ENCODE measurements at places on chromosomes 11 and 22.

DNA sequence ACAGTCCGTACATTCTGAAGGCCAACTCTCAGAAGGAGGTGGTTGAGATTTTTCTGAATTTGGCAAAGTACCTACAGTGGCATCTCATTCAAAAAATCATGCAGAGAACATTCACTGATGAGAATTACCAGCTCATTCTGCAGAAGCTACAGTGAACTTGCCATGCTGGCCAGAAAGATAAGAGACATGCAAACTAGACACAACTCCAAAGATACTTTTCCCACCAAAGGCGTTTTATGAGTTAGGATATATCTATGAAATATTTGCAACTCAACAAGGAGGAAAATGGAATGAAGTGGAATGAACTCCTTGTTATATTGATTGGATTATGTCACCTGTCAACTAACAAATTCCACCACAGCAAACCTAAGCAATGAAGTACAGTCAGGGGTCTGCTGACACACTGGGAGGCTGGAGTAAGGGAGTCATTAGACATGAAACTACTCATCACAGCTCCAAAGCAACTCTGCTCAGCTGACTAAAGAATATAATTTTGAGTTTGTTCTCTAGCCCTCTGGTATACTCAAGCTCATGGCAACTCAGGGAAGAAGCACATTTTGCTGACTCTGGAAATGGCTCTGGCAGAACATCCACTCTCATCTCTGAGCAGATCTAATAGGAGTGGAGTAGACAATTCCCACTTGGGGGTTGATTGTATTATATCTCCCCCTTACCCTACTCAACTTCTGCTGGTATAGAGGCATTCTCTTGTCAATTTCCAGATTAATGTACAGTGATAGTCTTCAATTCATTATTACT, 22.9 kb downstream of the MAML2 start:
- no peak for DNase-seq

GRCh38 chr22:25669253-25670069, 72.5 kb upstream of the MYO18B start:
- no peak for DNase-seq

- DNase-seq = no peak
Observed at GRCh38 chr22:28465841-28466240, 213.8 kb downstream of the TTC28 start.

- no peak for DNase-seq
Observed at GRCh38 chr22:23820748-23821211, 18.0 kb downstream of the DERL3 start.

DNA sequence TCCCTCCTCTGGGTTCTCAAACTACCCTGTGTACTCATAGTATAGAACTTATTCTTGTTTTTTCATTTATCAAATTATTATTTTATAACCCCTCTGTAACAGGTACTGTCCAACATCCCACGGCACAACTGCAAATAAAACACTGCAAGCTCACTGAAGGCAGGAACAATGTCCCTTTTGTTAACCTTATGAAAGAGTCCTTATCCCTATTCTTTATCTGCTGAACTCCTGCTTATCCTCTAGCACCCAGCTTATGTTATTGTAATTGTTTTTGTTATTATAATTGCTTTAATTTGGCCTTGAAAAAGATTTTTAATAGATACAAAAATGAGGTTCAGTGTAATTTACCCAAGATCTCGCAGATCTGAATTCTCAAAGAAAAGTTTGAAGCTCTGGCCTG, 130.4 kb downstream of the MSANTD4 start:
- no peak for DNase-seq

- no peak for DNase-seq
Observed at GRCh38 chr11:101083335-101083734, 46.3 kb downstream of the PGR start.

- DNase-seq = no peak
Observed at GRCh38 chr11:102225689-102226568, 91.4 kb upstream of the BIRC3 start.

DNA sequence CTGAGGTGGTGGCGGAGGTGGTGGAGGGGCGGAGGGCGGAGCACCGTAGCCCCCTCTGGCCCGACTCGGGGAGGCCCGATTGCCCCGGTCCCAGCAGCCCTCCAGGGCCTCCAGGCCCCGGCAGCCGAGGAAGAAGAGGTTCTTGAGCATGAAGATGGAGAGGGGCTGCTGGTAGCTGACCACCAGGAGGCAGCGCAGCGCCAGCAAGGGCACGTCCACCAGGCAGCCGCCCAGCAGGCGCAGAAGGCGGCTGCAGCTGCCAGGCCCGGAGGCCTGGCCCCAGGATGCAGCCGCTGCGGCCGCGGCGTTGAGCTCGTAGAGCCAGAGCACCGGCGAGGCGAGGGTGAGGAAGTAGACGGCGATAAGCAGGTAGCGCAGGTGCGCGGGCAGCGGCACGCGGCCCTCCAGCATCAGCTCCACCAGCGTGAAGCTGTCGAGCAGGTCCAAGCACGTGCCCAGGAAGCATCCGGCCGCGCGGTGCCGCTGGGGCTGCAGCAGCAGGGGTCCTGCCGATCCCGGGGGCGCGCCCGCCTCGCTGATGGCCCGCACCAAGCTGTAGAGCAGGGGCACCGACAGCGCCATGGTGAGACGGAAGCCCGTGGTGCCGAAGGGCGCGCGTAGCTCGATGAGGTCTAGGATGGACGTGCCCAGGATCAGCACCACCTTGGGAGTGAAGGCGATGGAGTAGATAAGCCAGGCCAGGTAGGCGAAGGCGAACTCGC, 1.5 kb downstream of the TMEM121B start:
- no peak for DNase-seq

- DNase-seq = no peak
Observed at GRCh38 chr11:21412652-21413383, 743.4 kb downstream of the NELL1 start.

DNA sequence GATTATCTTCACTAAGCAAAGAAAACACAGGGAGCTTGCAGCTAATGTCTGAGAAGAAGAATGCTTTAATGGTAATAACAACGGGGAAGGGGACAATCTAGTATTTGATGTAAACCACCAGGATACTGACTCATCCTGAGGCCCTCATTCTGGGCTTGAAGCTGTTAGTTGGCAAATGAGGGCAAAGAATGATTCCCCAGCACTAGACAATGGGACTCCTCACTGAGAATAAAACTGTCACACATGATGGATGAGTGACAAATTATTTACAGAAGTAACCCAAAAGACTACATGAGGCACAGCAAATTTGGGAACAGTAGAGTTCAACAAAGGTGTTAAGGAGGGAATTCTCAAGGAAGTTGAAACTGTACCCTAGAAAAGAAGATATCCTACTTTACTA, 76.3 kb downstream of the FAM168A start:
- no peak for DNase-seq

- no peak for DNase-seq
Observed at GRCh38 chr22:32341122-32341740, 16.4 kb upstream of the RFPL3 start.

- DNase-seq = no peak
Observed at GRCh38 chr11:62373464-62374119, 36.3 kb downstream of the ASRGL1 start.

GRCh38 chr11:842370-843002, at the start of the genes POLR2L and TSPAN4:
Gene POLR2L, minus strand, starts transcription at chr11:842529. Its CDS starts 21 bp downstream, at chr11:842508.
Gene TSPAN4, plus strand, starts transcription at chr11:842852. Its CDS starts 7,453 bp downstream, at chr11:850305.
- peak; percentile 88 for DNase-seq

GRCh38 chr11:12770966-12771597, 96.9 kb downstream of the TEAD1 start:
- no peak for DNase-seq

GRCh38 chr22:20787746-20788626, 14.1 kb downstream of the SERPIND1 start:
- DNase-seq = no peak

DNA sequence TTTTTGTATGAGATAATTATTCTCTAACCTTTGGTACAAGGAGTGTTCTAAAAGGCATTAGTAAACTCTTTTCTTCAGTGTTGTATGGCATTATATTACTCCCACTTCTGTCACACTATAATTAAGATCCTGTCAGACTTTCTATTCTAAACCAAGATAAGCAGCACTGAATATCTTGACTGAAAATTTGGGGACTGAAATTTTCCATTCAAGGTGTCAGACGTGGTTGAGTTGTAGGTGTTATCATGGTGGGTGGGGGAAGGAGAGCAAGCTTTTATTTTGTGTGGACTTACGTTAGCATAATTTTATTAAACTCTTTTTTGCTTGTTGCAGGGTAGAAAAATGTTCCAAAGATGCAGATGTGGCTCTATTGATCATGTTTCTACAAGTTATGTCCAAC, 22.9 kb downstream of the MUC15 start:
- DNase-seq = no peak

DNA sequence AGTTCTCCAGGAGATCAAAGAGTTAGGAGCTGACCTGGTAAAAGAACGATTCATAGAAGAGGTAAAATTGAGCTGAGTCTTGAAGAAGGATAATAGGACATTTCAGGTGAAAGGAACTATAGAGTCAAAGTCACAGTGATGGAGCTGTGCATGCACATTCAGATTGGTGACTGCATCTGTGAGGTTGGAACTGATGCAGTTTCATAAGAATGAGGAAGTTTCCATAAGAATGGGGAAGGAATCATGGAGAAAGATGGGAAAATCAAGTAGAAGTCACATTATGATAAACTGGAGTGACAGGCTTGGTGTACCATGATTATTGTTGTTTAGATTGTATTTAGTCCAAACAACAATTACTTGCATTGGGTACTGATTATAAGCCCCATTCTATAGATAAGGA, 232.2 kb downstream of the FAM76B start:
- no peak for DNase-seq

DNA sequence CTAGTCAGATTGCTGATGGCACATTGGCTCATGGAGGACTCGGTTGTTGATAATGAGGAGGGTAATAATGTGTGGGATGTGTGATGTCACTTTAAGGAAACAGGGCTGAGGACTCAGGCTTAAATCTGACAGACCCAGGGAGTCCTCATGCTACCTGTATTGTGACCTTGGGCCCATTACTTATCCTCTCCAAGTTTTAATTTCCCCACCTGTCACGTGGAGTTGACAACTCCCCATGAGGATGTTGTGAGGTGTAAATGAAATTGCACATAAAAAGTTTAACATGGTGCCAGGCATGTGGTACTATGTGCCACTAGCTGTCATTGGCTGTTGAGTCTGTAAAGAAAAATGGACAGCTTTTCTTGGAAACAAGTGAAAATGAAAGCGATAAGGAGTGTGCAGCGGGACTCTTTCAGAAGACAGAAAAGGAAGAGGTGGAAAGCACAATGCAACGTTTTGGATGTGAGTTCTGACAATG, 15.3 kb downstream of the IL10RA start:
- no peak for DNase-seq

- DNase-seq = no peak
Observed at GRCh38 chr22:31567702-31568101, 71.4 kb downstream of the SFI1 start.

DNA sequence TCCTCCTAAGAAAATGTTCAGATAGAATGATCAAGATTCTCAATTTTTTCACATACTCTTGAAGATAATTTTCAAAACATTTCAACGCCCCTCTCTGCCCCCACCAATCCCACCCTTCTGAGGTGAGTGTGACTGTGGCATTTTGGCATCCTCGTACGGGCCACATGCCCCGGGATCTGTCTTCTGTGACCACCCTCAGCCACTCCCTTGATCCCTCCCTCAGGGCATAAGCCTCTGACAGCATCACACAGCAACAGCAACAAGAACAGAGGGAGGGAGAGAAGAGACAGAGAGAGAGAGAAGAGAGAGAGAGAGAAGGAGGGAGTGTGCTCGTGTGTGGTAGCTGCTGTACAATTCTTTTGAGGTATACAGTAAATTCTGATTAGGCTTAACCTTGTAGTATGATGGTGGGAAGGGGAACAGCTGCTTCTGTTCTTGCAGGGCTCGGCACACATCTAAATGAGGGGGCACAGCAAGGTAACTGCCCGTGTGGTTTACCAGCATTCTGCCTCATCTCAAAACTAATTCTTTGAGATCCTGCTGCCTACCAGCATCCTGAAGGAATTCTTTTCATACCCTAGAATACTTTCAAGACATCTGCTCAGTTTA, 21.4 kb downstream of the SCUBE2 start:
- no peak for DNase-seq

GRCh38 chr22:31891366-31892079, 52.8 kb upstream of the YWHAH start:
- no peak for DNase-seq

- DNase-seq = no peak
Observed at GRCh38 chr11:44625759-44626523, 60.5 kb downstream of the CD82 start.

GRCh38 chr11:15551901-15552851, 437.5 kb downstream of the INSC start:
- no peak for DNase-seq

DNA sequence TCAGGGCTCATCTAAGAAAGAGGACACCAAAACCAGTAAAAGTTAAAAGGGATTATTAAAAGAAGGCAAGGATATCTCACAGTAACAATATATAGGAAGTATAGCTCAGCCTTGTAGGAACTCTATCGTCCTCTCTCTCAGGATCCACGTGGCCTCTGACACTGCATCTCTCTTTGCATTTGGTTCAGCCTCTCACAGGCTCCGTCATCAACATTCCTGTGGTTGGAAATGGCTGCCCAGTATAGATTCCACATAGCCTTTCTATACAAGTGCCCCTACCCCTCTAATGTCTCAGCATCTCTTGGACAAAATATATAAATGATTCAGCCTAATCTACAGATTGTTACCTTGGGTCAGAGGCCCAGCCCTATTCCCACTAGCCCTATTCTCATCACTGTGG, 101.3 kb upstream of the DBX1 start:
- no peak for DNase-seq

DNA sequence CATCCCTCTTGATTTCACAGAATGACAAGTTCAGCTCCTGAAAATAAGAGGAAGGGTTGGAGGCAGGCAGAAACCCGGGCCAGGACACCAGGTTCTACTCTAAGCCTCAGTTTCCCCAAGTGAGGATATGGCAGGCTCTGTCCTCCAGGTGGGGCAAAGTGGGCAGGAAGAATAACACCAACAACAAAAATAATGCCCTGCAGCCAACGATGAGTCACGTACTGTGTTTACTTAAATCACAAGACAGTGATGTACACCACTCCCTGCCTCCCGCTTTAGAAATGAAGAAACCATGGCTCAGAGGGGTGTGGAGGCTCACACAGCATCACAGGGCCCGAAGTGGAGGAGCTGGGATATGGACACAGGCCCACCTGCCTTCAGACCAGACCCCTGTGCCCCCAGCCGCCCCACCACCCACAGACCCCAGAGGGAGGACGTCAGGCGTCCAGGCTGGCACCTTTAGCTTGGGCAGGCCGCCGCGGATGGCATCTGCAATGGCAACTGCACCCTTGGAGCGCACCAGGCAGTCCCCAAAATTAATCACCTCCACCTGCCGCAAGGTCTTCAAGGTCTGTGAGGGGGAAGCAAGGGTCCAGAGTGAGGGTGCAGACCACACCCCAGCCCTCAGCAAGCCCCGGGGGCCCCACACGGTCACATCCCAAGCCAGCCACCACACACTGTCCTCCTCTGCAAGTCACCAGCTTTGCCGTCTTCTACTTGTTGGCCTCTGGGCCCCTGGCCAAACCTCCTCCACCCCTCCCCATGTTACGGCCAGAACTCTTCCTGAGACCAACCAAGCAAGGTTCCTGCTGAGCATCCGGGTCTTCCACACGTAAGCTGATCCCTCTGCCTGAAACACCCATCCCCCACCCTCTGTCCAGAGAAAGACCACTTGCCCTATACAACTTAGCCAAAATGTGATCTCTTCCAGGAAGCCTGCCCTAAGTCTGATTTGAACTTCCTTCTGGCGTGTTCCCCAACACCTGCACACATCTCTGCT, 15.8 kb upstream of the CHADL start:
- DNase-seq = no peak

Data from stimulated activated CD4-positive, alpha-beta T cell treated with anti-CD3 and anti-CD28 coated beads, TNF-alpha, amount 100 ng/mL, for 1 hour (primary cell).